Activated T-cell treated with anti-CD3 and anti-CD28 coated beads, Interleukin-2, amount 50 U/mL, for 48 hours (primary cell): ENCODE measurements at places on chromosomes 5 and 9.

GRCh38 chr9:5789489-5789888, 43.4 kb downstream of the ERMP1 start:
- no peak for DNase-seq

- no peak for DNase-seq
Observed at GRCh38 chr5:61277190-61277589, 54.9 kb upstream of the ZSWIM6 start.

DNA sequence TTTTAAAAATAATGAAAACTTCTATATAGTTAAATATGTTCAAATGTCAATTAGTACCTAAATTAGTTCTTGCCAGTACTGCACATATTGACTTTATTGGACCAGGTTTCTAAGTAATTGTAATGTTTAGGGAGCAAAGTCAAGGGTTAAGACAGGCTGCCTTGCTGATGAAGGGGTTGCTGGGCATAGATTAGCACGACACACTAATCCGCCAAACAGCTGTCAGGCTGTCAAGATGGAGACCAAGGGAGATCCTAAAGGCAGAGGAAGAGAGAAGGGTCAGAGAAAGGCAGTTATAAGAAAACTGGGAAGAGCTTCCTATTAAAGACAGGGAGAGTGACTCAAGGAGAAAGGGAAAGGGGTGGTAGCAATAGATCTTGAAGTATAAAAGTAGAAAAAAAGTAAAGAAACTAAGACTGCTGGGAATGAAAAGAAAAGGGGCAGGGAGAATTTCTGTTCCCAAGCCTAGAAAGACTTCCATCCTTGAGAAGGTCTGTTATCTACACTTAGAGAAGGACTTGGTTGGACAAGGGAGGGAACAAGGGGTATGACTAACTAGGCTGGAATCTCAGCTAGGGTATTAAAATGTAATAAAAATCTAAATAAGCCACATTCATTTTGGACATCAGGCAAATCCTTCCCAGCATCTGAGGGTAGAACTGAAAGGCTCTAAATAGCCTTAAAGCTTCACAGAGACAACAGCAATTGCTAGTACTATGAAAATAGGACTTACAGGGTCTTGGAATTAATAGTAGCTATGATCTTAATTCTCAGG, 188.7 kb downstream of the FBXL17 start:
- DNase-seq = no peak

DNA sequence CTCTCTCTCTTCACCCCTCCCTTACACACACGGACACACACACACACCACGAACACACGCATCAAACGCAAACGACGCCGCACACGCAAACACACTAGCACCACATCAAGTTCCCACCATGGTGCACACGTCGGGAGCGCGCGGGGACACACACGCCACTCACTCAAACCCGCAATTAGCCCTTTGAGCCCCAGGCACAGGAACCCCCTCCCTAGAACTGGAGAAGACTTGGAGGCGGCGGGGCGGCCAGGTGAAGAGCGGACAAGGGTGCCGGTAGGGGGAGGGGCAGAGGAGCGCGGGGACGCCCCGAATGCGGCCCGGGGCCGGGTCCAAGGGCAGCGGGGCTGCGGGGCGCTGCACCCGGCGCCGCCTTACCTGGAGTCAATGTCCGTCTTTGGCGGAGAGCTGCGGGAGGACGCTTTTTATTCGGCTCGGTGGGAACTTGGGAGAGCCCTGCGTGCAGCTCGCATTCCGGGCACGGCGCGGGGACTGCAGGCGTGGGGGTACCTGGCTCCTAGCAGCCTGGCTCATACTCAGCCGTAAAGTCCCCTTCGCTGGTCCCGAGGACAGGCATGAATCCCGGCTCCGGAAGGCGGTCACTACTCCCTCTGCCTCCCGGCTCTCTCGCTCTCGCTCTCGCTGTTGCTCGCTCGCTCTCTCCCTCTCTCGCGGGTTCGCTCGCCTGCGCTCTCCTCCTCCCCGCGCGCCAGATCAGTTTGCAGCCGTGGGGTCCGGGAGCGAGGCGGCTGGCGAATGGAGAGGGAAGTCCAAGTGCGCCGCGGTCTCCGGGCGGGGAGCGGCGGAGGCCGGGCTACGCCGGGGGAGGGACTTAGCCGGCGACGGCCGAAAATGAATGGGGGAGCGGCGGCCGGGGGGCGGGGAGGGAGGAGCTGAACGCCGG, at the start of gene BRINP1:
Gene BRINP1 (minus strand): TSS at position 755 of the 901 bp plus-strand sequence. CDS start 56,080 bp downstream, outside the sequence.
- no peak for DNase-seq

DNA sequence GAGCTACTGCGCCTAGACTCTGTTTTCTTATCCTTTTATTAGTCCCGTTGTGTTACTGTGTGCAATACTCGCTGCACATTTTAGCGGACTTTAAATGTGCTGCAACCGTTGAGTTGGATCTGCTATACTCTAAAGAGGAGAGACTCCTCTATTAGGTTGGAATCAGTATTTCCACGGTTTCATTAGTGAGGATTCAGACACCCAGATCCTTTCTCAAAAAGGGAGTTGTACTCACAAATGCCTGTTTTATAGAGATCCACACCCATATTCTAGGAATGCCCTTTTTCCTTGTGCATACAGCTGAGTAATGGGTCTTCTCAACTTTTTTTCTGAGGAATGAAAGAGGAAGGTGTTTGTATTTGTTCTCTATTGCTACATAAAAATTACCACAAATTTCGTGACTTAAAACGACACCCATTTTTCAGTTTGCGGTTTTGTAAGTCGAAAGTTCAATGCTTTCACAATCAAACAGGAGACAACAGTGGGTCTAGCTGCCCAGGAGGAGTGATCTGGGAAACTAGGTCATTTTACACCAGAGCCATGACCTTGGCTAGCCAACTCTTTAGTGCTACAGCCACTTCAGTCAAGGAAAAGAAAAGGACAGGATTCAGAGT, 52.8 kb upstream of the SLC44A1 start:
- DNase-seq = no peak

DNA sequence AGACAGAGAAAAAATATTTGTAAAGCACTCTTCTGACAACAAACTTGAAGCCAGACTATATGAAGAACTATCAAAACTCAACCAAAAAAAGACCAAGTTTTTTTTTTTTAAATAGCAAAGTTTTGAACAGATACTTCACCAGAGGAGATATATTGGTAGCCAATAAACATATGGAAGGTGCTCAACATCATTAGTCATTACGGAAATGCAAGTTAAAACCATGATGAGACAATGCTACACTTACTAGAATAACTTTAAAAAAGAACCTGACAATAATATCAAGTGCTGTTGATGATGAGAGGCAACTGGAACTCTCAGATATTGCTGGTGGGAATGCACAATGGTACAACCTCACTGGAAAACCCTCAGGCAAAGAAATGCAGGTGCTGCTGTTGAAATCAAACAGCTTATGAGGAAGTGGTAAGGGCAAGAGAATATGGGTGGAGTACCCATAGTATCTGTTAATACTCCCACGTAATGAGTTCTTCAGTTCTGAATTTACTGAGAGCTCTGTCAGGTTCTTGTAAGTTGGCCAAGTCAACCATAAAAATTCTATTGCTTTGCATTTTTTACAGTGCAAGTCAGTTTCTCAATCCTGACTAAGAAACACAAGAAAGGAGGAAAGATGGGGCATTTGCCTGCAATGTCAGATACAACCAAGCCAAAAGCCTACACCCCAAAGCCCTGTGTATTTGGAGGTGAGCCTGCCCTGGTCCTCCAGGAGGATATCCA, 87.3 kb upstream of the GNAQ start:
- peak; percentile 32 for DNase-seq

DNA sequence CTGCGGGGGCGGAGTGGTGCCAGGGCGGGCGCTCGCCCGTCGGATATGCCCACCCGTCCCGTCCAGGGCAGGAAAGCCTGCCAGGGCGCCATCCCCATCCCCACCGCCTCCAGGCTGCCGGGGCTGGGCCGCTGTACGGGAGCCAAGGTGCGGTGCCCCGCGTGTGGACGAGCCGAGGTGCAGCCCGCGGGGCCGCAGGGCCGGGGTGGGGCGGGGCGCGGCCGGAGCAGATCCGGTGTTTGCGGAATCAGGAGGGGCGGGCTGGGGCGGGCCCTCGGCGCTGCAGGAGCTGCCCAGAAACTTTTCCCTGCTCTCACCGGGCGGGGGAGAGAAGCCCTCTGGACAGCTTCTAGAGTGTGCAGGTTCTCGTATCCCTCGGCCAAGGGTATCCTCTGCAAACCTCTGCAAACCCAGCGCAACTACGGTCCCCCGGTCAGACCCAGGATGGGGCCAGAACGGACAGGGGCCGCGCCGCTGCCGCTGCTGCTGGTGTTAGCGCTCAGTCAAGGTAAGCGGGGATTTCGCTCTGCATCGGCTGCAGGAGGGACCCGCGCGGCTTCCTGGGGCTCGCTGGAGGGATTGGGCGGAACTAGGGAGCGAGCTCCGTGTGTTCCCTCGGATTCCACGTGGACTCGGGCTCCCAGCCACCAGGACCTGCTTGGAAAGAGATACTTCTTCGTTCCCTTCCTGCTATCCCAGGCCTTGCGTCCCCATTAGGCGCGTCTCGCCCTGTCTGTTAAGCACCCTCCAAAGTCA, at the start of gene ITGA2:
Gene ITGA2 (plus strand): TSS at position 328 of the 756 bp plus-strand sequence. CDS start 117 bp downstream, at position 445.
- DNase-seq = peak; percentile 58

DNA sequence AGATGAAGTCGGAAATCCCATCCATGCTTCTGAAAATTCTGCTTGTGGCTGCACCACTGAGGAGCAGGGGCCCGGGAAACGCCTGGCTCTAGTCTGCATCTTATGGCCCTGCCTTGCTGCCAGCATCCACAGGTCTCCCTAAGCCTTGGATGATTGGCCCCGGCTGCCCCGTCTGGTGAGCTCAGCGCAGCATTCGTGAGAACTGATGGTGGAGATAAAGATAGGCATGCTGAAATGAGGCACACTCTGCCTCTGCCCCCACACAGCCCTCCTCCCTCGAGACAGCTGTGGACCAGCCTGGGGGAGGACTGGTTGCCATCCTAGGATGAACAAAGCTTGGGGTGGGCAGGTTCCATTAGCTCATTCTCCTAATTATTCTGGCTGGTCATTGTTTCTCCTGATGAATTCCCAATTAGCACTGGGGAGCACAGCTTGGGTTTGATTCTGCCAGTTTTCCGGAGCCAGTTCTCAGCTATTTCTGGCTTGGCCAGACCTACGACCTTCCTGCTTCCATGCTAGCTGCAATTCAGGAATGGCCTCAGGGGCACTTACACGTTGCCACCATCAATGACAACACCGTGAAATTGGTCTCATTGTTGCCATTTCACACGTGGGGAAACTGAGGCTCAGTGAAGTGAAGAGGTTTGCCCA, 62.8 kb upstream of the CPEB4 start:
- DNase-seq = no peak

- DNase-seq = no peak
Observed at GRCh38 chr5:109691996-109692395, 2.3 kb downstream of the MAN2A1 start.

GRCh38 chr9:110876929-110877328, 161.3 kb downstream of the LPAR1 start:
- DNase-seq = no peak
